ENCODE measurements at places on chromosomes 12 and 14. TPM values are rescaled to one million over a fixed set of nuclear protein-coding genes. Genes with fewer than 3 reads are reported as not detected.

- no peak for DNase-seq
Observed at GRCh38 chr14:101706509-101707067, 54.9 kb upstream of the PPP2R5C start.

DNA sequence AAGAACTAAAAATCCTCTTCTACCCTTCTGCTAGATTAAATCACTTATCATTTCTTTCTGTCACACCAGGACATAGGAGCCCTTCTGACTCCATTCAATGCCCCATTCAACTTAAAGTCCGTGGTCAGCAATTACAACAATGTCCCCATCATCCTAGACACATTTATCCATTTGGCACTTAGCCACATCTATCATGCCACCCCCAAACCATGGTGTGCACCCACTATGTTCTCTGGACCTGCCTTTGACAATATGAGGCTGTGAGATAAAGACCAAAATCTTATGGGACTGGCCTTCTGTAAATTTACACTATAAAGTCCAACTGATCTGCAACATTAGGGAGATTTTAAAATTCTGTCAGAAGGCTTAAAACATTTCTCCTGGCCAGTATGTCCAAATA is 104.4 kb downstream of the SSPN start:
- no peak for DNase-seq

ESR2 gene
- polyA plus RNA-seq: 1.8 TPM

DNA sequence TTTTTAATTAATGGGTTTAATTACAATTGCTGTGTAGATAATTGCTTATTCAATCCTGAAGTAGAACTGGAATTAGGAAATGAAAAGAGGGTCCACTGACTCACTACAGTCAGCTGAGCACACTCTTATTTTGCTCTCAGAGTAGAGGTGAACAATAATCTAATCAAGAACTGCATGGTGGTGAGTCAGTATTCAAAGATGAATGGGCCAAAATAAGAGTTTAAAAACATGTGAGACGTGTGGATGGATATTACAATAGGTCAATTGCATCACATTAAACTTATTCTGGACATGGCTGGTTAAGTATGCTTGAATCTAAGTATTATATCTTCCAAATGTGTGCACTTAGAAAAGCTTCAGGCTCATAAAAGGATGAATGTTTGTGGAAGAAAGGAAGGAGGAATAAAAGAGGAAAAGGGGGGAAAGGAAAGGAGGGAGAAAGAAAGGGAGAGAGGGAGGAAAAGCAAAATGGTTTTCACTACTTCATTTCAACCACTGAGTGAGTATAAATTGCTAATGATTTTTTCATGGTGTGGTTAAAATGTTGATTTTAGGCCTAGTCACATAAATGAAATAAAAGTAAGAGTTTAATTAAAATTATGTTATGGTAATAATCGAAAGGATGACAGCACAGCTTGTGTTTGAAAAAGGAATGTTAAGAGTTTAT is 27.0 kb upstream of the EEA1 start:
- DNase-seq: no peak

HNF1A gene
- polyA plus RNA-seq: 2.2 TPM

GRCh38 chr12:128613837-128614590 is 209.7 kb downstream of the SLC15A4 start:
- DNase-seq: peak; percentile 62

SALL2 gene
- 34.6 TPM for polyA plus RNA-seq

- DNase-seq: no peak
Observed at GRCh38 chr14:64610049-64610746, 60.4 kb downstream of the PPP1R36 start.

GRCh38 chr12:99695050-99695449 is 47.5 kb downstream of the GARIN6 start:
- DNase-seq: no peak

GRCh38 chr12:56590237-56590830 is 39.8 kb downstream of the BAZ2A start:
- DNase-seq: no peak

CLEC1A gene
- 24.4 TPM for polyA plus RNA-seq

DNA sequence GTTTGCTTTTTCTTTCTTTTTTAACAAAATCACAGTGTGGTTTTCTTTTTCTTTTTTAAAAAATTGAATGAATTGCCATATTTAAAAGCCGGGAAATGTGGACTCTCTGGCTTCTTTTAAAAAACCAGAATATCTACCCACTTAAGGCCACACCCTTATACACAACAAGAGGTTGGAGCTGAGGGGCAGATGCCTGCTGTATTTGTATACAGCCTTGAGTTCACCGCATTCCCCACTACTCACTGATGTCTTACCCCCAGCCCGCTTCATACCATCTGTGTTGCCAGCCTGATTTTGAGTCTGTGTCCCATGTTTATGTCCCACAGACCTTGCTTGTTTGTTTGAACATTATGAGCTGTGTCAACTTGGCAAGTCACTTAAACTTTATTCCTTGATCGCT is 14.3 kb downstream of the JDP2 start:
- DNase-seq: no peak

- DNase-seq: no peak
Observed at GRCh38 chr14:82724316-82724715, 1190.7 kb upstream of the SEL1L start.

CCDC196 gene
- not detected for polyA plus RNA-seq

GRCh38 chr12:41634091-41634490 is 446.0 kb downstream of the PDZRN4 start:
- DNase-seq: no peak

DNA sequence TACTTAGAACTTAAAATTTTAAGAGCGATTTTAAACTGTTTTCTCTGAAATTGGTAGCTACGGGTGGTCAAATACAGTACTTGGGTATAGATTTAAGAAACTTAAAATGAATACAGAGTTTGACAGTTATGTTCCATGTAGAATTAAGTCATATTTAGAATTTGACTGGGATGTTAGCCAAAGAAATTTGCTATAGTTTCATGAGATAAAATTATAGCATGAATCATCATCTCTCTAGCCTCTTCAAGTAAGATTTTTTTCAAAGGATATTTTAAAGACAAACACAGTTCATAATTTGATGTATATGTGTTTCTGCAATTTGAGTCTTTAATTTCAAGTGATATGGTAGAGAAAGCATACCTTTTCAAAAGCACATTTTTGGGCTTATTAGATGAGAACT is 41.0 kb downstream of the ZCRB1 start:
- no peak for DNase-seq

KRT84 gene
- not detected for polyA plus RNA-seq

- DNase-seq: no peak
Observed at GRCh38 chr12:121089031-121089812, 43.5 kb upstream of the P2RX7 start.
